ENCODE measurements at places on chromosomes 1 and 21. TPM values are rescaled to one million over a fixed set of nuclear protein-coding genes. Genes with fewer than 3 reads are reported as not detected.

The IFNLR1 gene
- total RNA-seq: not detected

The LSM10 gene
- 40.3 TPM for total RNA-seq

The FASLG gene
- not detected for total RNA-seq

The LCE2A gene
- not detected for total RNA-seq

The WNT9A gene
- 4.1 TPM for total RNA-seq

The AUNIP gene
- total RNA-seq: 4.8 TPM

The ZNF697 gene
- 14.1 TPM for total RNA-seq

The SLC19A2 gene
- 7.0 TPM for total RNA-seq

The ADGRL2 gene
- 40.0 TPM for total RNA-seq

The AADACL4 gene
- not detected for total RNA-seq

DNA sequence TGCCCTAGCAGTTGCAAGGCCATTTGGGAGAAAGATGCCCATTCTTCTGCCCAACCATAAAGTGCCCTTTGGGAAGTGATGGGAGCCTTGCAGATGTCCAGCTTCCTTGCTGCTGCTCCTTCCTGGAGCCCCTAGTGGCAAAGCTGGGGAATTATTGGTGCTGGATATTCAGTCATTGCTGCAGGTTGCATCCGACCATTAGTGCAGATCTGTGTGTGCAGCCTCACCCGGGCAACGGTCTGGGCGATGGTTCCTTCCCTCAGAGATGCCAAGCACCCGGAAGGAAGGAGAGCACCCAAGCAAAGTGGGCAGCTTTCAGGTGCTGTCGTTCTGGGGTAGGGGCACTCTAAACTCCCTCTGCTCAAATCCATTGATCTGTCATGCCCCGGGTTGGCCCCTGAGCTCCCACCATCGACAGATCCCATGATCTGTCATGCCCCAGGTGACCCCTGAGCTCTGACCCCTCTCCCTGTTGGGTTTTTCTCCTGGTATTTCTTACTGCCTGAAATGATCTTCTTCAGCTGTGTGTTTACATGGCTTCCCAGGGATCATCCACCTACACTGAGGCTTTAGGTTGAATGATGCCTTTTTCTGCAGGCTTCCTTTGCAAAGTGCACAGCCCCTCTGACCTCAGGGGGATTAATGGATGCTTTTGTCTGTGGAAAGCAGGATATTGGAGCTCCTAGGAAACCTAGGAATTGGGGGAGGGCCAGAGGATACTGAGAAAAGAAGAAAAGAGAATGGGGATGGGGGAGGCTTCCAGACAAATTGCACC, 467.5 kb downstream of the PTPRU start:
- H3K27ac ChIP-seq: no peak overlapping the region
- H3K36me3 ChIP-seq: no peaks in the 10 kb centered on the region
- H3K4me3 ChIP-seq: no peak overlapping the region
- peaks cover 16% of the 10 kb centered on the region for H3K27me3 ChIP-seq
- H3K4me1 ChIP-seq: peaks cover 11% of the 10 kb centered on the region

GRCh38 chr1:117138561-117138960, 17.0 kb upstream of the TRIM45 start:
- DNase-seq: no peak
- H3K36me3 ChIP-seq: no peaks in the 10 kb centered on the region
- no peak overlapping the region for H3K27ac ChIP-seq
- H3K27me3 ChIP-seq: peaks cover 3% of the 10 kb centered on the region

DNA sequence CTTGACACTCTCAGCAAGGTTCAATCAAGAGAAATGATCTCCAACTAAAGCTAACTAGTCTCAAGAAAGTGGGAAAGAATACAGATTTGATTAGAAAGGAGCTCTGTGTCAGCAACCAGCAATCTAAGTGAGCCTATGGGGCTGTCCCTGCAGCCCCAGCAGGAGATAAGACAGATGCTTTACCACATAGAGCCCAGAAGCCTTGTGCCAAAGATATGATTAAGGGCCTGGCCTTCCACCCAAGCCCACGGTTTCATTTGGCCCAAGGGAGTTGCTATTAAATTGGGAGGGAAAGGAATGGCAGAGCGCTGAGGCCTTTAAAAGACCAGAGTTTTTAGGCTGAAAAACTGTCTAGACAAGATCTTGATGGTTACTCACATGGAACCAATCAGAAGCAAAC, 74.8 kb downstream of the HLCS start:
- no peaks in the 10 kb centered on the region for H3K36me3 ChIP-seq
- H3K4me3 ChIP-seq: no peak overlapping the region
- H3K27ac ChIP-seq: no peak overlapping the region
- no peaks in the 10 kb centered on the region for H3K27me3 ChIP-seq
- no peaks in the 10 kb centered on the region for H3K4me1 ChIP-seq

GRCh38 chr21:31580866-31581276, 78.6 kb upstream of the SOD1 start:
- no peak overlapping the region for H3K4me3 ChIP-seq
- peak; percentile 60 for DNase-seq
- H3K27me3 ChIP-seq: no peaks in the 10 kb centered on the region
- no peak overlapping the region for H3K27ac ChIP-seq

DNA sequence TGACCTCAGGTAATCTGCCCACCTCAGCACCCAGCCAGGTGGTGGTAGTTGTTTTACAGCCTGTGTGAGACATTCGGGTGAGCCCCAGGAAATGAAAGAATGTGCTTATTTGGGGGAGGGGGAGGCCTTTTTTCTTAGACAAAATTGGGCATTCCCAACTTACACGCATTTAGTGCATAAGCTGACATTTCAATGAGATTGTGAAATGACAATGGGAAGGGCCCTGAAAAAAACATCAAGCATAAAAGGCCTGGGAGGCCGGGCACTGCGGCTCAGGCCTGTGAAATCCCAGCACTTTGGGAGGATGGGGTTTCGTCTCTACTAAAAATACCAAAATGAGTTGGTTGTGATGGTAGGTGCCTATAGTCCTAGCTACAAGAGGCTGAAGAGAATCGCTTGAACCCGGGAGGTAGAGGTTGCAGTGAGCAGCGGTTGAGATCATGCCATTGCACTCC, 5.0 kb downstream of the GAS5 start:
- no peak overlapping the region for H3K4me3 ChIP-seq
- H3K27ac ChIP-seq: no peak overlapping the region
- H3K27me3 ChIP-seq: no peaks in the 10 kb centered on the region
- H3K4me1 ChIP-seq: peaks cover 19% of the 10 kb centered on the region
- peaks cover 40% of the 10 kb centered on the region for H3K36me3 ChIP-seq

- no peak for DNase-seq
- no peak overlapping the region for H3K27ac ChIP-seq
- H3K27me3 ChIP-seq: peaks cover 24% of the 10 kb centered on the region
- H3K4me3 ChIP-seq: no peak overlapping the region
These were observed 595 bp downstream of the GABRD start for GRCh38 chr1:2019571-2020309.

GRCh38 chr1:14686701-14687100, 88.2 kb downstream of the KAZN start:
- no peaks in the 10 kb centered on the region for H3K4me1 ChIP-seq
- no peaks in the 10 kb centered on the region for H3K27me3 ChIP-seq
- H3K36me3 ChIP-seq: no peaks in the 10 kb centered on the region
- no peak for DNase-seq

GRCh38 chr1:15559189-15559810, 25.6 kb downstream of the AGMAT start:
- no peaks in the 10 kb centered on the region for H3K4me1 ChIP-seq
- H3K27me3 ChIP-seq: no peaks in the 10 kb centered on the region
- no peak for DNase-seq
- H3K36me3 ChIP-seq: peaks cover 15% of the 10 kb centered on the region
- no peak overlapping the region for H3K27ac ChIP-seq

DNA sequence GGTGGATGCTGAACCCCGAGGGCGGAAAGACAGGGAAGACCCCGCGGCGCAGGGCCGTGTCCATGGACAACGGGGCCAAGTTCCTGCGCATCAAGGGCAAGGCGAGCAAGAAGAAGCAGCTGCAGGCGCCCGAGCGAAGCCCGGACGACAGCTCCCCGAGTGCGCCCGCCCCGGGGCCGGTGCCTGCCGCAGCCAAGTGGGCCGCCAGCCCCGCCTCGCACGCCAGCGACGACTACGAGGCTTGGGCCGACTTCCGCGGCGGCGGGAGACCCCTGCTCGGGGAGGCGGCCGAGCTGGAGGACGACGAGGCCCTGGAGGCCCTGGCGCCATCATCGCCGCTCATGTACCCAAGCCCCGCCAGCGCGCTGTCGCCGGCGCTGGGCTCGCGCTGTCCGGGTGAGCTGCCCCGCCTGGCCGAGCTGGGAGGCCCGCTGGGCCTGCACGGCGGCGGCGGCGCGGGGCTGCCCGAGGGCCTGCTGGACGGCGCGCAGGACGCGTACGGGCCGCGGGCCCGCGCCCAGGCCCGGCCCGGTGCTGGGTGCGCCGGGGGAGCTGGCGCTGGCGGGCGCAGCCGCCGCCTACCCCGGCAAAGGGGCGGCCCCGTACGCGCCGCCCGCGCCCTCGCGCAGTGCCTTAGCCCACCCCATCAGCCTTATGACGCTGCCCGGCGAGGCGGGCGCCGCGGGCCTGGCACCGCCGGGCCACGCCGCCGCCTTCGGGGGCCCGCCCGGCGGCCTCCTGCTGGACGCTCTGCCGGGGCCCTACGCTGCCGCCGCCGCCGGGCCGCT, 20.7 kb downstream of the FOXO6 start:
- H3K4me3 ChIP-seq: peak overlapping the region; percentile 38
- peak; percentile 17 for DNase-seq
- peaks cover 2% of the 10 kb centered on the region for H3K4me1 ChIP-seq
- no peaks in the 10 kb centered on the region for H3K36me3 ChIP-seq
- H3K27ac ChIP-seq: peak overlapping the region; percentile 64

DNA sequence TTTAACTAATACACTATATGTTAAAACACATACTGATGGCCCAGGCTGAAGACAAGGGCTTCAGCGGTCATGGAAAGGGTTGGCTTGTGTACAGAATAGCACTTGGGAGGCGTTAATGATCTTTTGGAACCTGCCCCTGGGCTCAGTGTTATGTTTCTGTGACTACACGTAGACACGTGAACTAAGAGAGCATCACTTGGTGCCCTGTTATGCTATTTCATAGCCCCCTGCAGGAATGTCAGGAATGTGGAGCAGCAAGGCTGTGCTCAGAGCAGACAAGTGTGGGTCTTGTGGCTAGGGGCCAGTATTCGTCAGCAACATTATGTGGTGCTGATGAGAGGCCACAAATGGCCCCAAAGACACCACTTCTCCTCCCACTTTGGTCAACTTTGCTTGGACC, 132.4 kb downstream of the MAP3K21 start:
- H3K27ac ChIP-seq: no peak overlapping the region
- DNase-seq: no peak
- H3K4me1 ChIP-seq: no peaks in the 10 kb centered on the region
- H3K27me3 ChIP-seq: no peaks in the 10 kb centered on the region

DNA sequence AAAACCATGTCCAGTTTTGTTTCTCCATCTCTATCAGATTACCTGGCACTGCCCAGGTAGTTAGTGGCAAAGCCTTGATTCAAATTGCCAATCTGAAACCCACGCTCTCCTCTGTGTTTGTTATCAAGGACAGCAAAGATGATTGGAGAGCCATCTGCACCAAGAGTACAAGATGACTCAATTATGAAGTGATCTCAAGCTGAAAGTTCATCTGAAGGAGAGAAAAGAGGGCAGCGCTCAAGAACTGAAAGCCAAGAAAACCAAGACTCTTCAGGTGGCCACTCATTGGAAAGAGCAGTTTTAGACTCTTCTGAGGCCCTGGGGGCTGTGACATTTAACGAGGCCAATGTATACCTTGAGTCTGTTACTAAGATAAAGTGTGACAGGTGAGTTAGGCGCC, 13.8 kb downstream of the RXRG start:
- H3K27ac ChIP-seq: no peak overlapping the region
- peaks cover 5% of the 10 kb centered on the region for H3K4me1 ChIP-seq
- H3K4me3 ChIP-seq: no peak overlapping the region
- DNase-seq: no peak
- H3K36me3 ChIP-seq: no peaks in the 10 kb centered on the region

- no peak for DNase-seq
- H3K4me1 ChIP-seq: no peaks in the 10 kb centered on the region
- H3K27me3 ChIP-seq: no peaks in the 10 kb centered on the region
These were observed 23.7 kb upstream of the SLC45A1 start for GRCh38 chr1:8294170-8294697.

GRCh38 chr1:81374481-81374880, 426.3 kb upstream of the ADGRL2 start:
- no peak for DNase-seq
- no peak overlapping the region for H3K4me3 ChIP-seq
- no peak overlapping the region for H3K27ac ChIP-seq
- H3K4me1 ChIP-seq: no peaks in the 10 kb centered on the region
- no peaks in the 10 kb centered on the region for H3K27me3 ChIP-seq

GRCh38 chr1:41003127-41003639, 18.3 kb downstream of the SLFNL1 start:
- H3K27me3 ChIP-seq: no peaks in the 10 kb centered on the region
- peak overlapping the region; percentile 44 for H3K27ac ChIP-seq
- H3K4me1 ChIP-seq: peaks cover 10% of the 10 kb centered on the region
- H3K36me3 ChIP-seq: peaks cover 27% of the 10 kb centered on the region

DNA sequence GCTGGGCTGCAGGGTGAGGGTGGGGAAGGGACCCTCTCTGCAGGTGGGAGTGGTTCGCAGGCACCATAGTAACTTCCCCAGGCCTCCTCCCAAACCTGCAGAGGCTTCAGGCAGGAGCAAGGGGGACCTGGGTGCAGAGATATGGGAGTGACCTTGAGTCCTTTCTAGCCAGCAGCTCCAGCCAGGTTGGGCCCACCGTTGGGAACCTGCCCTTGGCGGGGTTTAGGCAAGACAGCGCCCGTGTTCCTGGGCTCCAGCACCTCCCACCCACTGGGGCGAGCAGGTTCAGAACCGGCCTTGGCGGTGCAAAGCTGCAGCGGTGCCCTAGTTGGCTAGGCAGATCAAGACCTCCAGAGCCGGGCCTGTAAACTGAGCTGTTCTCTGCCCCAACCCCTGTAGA, 2.2 kb upstream of the PRDM16 start:
- no peak overlapping the region for H3K27ac ChIP-seq
- DNase-seq: no peak
- no peaks in the 10 kb centered on the region for H3K36me3 ChIP-seq

DNA sequence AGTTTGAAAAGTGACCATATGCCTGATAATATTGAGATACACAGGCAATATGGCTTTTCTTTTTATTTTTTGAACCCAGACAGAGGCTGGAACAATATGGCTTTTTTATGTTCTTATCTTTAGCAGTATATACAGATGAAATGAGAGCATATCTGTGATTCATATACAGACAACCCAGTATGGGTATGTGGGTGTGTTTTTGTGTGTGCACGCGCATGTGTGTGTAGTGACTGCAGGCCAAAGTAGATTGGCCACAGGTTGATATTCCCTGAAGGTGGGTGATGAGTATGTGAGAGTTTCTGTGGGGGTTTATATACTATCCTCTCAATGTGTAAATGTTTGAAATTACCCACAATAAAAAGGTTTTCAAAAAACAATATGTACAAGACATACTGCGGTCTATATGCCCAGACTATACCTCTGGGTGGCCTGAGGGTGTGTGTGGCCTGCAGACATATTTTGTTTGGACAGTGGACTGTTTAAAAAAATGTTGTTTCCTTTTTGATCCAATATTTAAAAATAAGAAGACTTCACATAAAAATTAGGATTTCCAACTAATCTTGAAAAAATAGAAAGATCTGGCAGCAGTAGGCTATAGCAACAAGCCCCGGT, 26.3 kb upstream of the TIAM1 start:
- no peaks in the 10 kb centered on the region for H3K36me3 ChIP-seq
- no peak for DNase-seq
- H3K4me3 ChIP-seq: no peak overlapping the region
- H3K27ac ChIP-seq: no peak overlapping the region
- no peaks in the 10 kb centered on the region for H3K4me1 ChIP-seq
- no peaks in the 10 kb centered on the region for H3K27me3 ChIP-seq

Measured in endothelial cell of umbilical vein (primary cell).